Fibroblast of gingiva (primary cell): ENCODE measurements at places on chromosomes 2 and 18.
A peak's percentile ranks its signal among the peaks of the same experiment; 100 is the strongest.

DNA sequence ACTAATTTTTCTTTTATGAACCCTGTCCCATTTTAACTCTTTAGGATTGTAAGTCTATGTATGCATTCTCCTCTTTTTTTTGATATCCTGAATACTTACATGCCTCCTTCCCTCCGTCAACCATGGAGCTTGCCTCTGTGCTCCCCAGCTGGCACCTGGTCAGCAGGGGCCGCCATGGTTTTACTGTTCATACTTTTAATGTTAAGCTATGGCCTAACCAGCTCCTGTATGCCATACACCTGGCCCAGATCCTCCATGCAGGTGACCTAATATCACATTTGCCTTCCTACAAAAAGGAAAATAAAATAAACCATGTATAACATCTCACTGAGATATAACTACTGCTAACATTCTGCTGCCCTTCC, 283.1 kb upstream of the TRIB2 start:
- no peak for DNase-seq

DNA sequence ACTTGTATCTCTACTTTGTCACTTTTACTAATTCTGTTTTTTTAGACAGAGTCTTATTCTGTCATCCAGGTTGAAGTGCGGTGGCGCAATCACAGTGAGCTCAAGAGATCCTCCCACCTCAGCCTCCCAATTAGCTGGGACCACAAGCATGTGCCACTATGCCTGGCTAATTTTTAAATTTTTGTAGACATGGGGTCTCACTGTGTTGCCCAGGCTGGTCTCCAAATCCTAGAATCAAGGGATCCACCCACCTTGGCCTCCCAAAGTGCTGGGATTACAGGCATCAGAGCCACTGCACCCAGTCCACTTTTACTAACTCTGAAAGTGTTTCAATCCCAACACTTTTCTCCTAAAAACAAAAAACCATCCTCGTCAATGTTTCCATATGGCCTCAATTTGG, 94.9 kb downstream of the MALT1 start:
- no peak for DNase-seq

DNA sequence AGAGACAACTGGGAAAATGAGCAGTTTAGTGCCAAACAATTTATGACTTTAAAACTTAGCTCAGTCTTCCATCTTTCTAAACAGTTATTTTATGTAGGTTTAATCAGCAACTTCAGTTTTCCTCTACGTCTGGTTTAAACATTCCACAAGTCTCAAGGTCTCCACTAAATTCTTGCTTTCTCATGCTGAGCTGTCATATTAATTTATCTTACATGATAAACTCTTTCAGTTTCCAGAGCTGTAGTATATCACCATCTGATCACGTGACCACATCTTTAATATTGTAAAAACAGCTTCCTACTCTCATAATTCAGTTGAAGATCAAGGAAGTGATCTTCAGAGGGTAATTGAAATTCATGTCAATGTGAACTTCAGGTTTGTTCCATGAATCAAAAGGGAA, 158.6 kb downstream of the ZNF804A start:
- DNase-seq = no peak

DNA sequence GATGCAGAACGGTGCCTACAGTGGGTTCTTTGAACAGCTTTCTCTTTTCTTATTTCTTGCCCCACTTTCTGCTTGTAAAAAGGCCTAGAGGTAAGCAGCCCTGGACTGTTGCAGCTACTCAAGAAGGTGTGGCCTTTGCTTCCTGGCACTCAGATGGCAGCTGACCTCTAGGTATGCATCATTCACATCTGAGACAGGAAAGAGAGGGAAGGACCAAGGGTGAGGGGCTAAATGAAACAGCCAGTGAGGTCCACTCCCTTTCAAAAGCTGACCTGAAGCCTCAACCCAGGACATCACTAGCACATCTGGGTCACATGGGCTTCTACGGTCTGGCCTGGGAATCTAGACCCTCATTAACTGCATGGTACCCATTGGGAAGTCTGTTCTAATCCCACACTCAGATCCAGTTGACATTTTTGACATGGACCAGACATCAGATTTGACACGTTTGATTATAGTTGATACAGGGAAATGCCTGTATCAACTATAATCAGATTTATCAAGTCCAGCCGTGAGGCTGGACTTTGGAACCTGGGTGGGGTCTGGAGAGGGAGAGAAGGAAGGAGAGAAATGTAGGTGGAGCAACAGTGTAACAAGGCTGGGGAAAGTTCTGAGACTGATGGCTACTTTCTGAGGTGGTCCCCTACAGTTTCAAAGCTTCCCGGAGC, 60.2 kb downstream of the E2F6 start:
- no peak for DNase-seq

GRCh38 chr2:167126165-167126564, 237.9 kb downstream of the XIRP2 start:
- no peak for DNase-seq

GRCh38 chr18:12406371-12407111, 1.2 kb upstream of the PRELID3A start:
- no peak for DNase-seq

- no peak for DNase-seq
These were observed 171.8 kb upstream of the SPRED2 start for GRCh38 chr2:65604246-65604645.

DNA sequence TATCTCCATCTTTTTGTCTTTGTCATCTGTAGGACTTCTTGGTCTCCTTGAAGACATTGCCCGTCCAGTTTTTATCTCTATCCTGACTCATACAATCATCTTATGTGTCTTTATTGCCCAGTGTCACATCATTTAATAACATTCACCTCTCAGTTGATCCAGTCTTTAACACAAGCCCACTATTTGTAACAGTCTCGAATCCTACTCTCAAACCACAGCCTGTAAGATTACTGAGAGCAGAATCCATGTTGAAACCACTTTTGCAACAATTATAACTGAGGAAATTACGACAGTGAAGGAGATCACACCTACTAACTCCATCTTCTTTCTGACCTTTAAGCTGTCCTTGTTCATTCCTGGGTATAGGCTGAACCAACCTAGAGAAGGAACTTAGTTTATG, 1206.0 kb upstream of the ZEB2 start:
- DNase-seq = no peak

- DNase-seq = no peak
These were observed 52.3 kb downstream of the KLF7 start for GRCh38 chr2:207113414-207113813.

- DNase-seq = no peak
These were observed 1.5 kb downstream of the ARHGAP25 start for GRCh38 chr2:68736086-68736485.

DNA sequence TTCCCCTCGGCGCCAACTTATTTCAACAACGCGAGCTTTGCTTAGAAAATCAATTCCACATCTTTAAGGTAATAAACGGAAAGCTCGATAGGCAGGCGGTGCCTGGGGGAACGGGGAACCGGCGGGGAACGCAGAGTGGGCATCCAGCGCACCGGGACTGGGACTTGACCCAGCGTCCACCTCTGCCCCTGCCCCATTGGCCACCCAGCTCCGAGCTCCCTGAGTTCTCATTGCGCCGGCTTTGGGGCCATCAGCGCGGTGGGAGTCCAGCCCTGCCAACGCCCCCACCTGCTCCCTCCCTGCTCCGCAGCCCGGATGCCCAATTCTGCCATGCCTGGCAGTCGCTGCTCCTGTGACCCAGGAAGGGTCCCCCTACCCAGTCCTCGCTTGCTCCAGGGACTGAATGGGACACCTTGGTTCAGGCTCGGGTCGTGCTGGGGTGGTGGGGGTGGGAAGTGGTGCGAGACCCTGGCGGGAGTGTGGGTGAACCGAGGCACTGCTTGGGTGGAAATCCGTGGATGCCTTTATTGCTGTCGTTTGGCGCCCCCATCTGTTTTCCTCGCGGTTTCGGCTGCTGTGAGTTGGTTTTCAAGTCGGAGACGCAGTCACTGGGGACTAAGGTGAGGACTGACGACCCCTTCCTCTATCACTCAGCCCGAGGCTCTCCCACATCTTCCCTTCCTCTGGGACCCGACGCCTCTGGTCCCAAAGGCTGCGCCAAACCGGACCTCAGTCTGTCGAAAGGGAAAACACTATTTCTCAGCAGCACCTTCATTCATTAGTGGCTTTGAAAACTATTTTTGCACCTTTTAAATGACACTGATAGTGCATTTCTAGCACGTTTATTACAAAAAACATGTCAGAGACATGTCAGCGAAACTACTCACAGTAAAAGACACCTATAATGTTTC, 2.4 kb upstream of the EVX2 start:
- DNase-seq = peak; percentile 16

GRCh38 chr18:12233378-12233777, 20.8 kb upstream of the CIDEA start:
- no peak for DNase-seq

DNA sequence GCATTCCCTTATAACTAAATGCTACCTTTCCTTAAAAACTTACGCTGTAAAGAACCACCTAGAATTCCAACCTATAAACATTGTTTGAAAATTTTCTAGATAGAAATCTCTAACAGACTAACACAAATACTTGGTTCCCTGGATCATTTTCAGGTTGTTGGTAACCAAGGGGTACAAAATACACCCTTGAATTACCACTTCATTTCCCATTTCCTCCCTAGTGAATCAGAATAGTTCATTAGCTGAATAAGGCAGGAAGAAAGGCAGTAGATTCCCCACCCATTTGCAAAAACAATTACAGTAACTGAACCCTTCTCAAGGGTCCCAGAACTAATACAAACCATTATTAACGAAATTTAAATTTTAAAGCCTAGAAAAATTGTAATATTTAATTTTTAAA, 5.5 kb downstream of the MEX3C start:
- DNase-seq = no peak

DNA sequence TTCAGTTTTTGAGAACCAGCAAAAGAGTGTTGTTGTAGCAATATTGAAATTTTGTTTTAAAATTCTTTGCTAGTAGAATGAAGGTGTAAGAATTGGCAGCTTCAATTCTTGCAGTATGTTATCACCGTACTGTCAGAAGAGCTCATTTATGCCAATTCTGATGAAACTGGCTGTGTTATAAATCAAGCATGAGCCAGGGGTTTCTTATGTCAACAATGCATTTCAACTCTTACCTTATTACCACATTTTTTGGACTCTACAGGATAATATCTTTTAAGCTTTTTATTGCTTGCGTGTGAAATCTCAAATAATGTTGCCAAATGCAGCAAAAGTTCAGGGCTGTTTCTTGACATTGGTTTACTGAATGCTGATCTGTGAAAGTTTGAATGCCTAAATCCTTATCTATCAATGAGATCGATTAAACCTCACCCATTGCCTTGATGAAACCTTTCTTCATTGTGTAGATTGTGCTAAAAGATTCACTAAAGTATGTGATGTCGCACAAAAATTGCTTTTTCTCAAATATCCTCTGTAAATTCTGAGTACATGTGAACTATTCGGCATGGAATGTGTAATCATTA, 1389.3 kb upstream of the ZEB2 start:
- no peak for DNase-seq

GRCh38 chr2:168633895-168634294, 168.5 kb upstream of the NOSTRIN start:
- DNase-seq = no peak

- no peak for DNase-seq
These were observed 143.0 kb downstream of the NUP35 start for GRCh38 chr2:183267148-183267827.

DNA sequence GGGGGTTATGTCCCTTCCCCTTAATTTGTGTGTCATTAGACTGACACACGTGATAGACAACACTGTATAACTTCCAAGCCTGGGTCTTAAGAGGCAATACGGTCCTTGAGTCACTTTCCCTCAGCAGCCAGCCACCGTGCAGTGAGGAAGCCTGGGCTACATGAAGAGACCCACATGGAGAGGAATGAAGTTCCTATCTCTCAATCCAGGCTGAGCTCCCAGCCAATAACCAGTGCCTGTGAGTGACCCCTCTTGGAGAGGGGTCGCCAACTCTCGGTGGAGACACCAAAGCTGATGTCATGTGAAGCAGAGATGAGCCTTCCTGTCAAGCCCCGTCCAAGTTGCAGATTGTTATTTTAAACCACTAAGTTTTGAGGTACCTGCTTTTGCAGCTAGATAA, 5.7 kb upstream of the WDSUB1 start:
- DNase-seq = no peak

DNA sequence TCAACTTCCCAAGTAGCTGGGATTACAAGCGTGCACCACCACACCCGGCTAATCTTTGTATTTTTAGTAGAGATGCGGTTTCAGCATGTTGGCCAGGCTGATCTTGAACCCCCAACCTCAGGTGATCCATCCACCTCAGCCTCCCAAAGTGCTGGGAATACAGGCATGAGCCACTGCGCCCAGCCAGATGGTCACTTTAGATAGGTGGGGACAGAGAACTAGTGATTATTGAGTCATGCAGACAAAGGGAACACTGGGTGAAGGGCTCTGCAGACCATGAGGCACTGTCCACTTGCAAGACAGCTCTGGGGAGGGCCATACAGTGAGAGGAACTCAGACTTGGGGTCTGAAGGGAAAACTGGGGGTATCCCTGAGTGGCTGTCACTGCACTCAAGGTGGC, 58.4 kb upstream of the POMC start:
- DNase-seq = no peak

DNA sequence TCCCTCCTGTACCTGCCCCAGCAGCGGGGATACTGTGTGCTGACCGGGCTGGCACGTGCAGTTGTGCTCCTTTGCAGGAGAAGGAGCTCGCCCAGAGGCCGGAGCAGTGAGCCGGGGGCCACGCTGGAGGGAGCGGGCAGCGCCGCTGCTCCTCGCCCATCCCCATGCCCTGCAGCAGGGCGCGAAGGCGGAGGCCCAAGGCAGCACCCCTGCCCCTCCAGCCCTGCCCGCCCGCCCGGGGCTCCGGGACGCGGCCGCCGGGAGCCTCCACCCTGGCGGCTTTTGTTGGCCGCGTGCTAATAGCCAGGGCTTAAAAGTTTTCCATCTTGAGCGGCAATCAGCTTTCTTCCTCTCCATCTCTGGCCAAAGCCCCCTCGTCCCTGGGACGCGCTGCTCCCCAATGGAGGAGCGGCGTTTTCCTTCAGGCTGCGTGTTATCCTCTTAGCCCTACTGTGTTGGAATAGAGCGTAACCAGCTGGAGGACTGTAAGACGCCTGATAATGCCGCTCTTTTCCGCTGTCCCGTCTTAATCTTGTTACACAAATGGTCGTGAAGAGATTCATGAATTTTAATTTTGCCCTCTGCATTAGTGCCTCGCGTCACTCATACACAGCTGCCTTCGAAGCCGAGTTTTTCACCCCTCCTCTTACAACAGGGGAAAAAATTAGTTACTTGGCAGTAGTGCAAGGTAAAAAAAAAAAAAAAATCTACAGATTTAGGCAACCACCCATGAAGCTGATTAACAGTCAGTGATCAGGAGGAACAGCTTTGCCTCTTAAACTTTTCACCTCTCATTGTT, 172.9 kb upstream of the SIX3 start:
- DNase-seq = no peak

DNA sequence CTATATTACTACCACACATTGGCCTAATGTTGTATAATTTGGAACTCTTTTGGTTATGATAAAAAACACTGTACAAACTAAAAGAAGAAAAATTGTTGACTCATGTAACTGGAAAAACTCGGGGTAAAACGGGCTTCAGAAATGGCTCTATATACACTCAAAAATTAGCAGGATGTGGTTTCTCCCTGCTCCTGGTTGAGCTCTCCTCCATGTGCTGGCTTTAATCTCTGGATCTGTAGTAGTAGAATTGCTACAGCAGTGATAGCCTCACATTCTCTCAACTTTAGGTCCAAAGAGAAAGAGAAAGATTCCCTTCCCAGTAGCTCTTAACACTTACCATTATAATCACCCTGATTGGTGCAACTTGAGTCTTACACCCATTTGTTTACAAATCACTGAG, 274.9 kb upstream of the GALNT5 start:
- DNase-seq = no peak

GRCh38 chr2:72803626-72804320, 22.1 kb downstream of the EXOC6B start:
- no peak for DNase-seq
